ENCODE measurements at places on chromosomes 3 and 15.

- no peak for DNase-seq
These were observed 846.7 kb downstream of the EPHA3 start for GRCh38 chr3:89954137-89954536.

GRCh38 chr15:65275104-65275727 is 11.5 kb downstream of the PARP16 start:
- no peak for DNase-seq

- no peak for DNase-seq
These were observed 64.4 kb upstream of the ETV5 start for GRCh38 chr3:186173224-186173815.

DNA sequence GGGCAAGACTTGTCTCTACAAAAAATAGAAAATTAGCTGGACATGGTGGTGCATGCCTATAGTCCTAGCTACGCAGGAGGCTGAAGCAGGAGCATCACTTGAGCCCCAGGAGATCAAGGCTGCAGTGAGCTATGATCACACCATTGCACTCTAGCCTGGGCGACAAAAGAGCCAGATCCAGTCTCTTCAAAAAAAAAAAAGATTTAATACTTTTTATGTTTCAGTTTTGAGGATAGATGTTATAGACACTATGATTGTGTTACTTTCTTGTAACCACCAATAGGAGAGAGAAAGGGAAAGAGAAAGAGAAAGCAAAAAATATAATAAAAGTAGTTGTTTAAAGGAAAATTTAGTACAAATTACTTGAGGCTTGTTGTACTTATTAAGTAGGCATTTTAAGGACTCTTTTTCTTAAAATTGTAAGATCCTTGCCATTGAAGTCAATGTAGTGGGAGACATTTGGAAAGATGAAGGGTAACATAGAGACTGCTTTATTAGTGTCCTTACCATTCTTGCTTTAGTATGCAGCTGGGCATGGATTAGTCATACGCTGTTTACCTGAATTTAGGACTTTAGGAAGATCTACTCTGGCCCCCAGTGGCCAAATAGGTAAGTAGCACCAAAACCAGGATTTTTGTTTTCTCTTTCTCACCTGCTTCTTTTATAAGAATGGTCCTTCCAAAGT is 35.1 kb upstream of the ZDHHC23 start:
- no peak for DNase-seq

DNA sequence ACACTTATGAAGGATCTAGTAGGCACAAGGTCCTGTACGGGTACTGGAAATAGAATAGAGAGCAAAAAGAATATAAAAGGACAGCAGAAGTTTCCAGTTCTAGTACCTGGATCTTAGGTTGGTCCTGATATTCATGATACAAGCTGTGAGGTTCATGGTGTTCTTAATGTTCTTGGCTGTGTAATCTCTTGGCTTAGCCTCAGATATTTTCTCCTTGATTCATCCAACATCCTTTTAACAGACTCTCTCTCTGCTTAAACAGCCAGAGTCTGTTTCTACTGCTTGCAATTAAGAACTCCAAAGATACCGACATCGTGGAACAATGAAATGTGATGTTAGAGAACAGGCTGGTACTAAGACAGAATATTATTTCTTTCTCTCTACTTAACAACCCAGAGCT is 49.9 kb downstream of the CNTN3 start:
- DNase-seq: no peak

- DNase-seq: no peak
These were observed 5.8 kb downstream of the CELSR3 start for GRCh38 chr3:48656841-48657281.

All from T-helper 17 cell (primary cell).